Stimulated activated CD8-positive, alpha-beta memory T cell treated with anti-CD3 and anti-CD28 coated beads, Interleukin-15, amount 100 ng/mL, for 4 hours (primary cell): ENCODE measurements at places on chromosomes 16 and 17.

DNA sequence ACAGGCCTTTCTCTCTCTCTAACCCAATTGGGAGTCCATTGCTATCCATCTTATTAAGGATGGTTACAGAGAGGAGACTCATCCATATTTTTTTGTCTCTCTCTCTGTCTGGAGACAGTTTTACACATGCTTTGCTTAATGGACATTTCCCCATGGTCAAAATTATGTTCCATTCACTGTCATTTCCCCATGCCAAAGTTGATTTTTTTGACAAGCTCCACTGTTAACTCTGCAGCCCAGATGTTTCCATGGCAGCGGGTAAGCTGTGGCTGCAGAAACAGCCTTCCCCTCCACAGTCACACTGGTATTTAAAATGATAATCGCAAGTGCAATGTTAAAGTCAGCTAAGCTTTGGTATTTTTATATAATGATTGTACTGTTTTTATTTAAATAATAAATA, 63.9 kb upstream of the HLF start:
- DNase-seq = no peak

DNA sequence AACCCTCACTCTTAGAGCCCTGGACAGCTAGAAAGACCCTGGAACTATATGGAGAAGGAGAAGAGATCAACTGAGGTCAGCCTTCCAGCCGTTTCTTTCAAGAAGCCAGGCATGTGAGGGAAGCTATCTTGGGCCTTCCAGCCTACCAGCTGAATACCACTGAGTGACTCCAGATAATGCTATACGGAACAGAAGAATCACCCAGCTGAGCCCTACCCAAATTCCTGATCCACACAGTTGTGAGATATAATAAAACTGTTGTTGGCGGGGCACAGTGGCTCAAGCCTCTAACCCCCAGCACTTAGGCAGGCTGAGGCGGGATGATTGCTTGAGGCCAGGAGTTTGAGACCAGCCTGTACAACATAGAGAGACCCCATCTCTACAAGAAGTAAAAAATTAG, 26.2 kb upstream of the MYH10 start:
- no peak for DNase-seq

- peak; percentile 19 for DNase-seq
These were observed 9.2 kb upstream of the GLIS2 start for GRCh38 chr16:4306470-4307214.

DNA sequence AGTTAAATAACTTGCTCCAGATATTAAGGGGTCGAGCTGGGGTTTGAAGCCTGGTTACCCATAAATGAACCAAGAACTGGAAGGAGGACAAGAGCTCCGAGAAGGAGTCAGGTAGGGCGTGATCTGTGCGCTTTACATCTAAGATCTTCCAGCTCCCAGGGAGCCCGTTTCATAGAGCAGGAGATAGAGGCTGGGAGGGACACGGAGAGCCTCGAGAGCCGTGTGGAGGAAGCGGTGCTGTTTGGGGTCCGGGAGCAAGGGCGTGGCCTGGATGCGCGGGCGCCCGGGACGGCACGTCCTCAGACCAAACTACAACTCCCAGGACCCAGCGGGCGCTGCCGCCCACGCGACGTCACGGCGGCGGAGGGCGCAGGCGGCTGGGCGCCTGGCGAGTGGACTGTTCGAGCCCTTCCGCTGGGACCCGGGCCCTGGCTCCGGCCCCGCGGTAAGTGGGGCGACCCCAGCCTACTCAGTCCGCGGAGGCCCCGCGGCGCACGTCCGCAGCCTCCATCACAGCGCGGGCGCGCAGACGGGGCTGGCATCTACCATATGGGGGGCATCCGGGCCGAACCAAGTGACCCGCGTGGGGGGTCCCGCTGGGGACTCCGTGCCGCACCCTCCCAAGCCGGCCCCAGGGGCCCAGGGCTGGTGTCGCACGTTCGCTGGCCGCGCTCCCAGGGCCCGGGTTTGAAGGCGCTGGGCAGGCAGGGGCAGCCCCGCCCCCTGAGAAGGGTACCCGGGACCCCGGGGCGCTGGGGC, at the start of gene BCKDK:
Gene BCKDK, plus strand, starts transcription at position 352 of the 759 bp plus-strand sequence. CDS start 838 bp downstream, outside the sequence.
- DNase-seq = peak; percentile 32

GRCh38 chr17:65173284-65173793, 36.2 kb downstream of the RGS9 start:
- DNase-seq = peak; percentile 19

DNA sequence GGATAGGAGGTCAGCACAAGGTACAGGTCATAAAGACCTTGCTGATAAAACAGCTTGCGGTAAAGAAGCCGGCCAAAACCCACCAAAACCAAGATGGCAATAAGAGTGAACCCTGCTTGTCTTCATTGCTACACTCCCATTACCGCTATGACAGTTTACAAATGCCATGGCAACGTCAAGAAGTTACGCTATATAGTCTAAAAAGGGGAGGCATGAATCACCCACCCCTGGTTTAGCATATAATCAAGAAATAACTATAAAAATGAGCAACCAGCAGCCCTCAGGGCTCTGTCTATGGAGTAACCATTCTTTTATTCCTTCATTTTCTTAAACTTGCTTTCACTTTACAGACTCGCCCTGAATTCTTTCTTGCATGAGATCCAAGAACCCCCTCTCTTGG, 1.0 kb upstream of the HSBP1 start:
- DNase-seq = no peak

DNA sequence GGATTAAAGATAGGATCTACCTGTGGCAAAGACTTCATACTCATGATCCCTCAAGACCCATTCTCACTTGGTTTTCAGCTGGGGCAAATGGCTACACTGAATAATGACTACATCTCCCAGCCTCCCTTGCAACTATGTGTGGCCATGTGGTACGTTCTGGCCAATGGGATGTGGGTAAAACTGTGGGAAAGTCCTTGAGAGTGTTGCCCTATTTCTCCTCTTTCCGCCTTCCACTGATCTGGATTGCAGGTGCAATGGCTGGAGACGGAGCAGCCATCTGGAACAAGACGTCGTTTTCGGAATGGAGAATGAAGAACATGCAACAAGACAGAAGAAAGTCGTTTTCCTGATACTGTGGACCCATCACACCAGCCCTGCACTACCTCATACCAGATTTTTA, 48.5 kb downstream of the HAPSTR1 start:
- no peak for DNase-seq
